NCI-H1436 (cell line): ENCODE measurements at places on chromosomes 1 and 21.

DNA sequence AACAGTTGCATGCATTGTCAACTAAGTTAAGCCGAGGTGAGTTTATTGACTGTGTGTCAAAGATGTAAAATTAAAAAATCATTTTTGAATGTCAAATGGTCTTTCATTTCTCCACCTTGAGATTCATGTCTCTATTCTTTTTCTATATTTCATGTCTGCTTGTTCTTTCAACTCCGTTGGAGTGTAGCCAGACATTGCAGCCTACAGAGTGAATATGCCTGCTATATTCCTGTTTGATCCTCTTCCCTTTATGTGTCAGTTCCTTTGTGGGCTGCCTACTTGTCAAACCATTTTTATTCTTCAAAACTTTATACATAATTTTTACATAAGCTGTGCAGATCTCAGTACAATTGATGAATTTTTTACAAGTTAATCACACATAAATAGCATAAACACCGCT is 1325.8 kb upstream of the PRMT6 start:
- no peak for DNase-seq

DNA sequence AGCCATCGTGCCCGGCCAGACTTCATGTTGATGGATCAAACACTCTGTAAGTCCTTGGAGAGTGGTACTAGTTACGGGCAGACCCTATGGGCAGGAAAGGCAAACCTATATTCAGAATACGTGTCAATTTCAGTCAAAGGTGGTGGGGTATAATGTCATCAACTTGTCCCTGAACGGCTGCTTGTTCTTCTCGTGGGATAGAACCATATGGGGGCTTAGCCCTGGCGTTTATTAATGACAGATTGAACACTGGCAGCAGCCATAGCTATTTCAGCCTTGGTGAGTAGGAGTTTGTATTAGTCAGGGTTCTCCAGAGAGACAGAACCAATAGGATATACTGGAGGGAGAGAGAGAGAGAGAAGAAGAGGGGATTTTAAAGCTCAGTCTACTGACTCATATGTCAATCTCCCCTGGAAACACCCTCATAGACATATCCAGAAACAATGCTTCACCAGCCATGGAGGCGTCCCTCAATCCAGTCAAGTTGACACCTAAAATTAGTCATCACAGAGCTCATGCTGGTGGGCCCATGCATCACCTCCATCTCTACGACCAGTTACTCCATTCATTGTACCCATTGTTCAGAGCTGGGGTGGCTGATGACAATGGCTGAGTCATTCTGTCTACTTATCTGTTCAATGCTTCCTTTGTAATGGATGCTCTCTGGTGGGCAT is 16.1 kb upstream of the AQP10 start:
- no peak for DNase-seq

- no peak for DNase-seq
These were observed 58.7 kb downstream of the VANGL2 start for GRCh38 chr1:160459056-160459455.

DNA sequence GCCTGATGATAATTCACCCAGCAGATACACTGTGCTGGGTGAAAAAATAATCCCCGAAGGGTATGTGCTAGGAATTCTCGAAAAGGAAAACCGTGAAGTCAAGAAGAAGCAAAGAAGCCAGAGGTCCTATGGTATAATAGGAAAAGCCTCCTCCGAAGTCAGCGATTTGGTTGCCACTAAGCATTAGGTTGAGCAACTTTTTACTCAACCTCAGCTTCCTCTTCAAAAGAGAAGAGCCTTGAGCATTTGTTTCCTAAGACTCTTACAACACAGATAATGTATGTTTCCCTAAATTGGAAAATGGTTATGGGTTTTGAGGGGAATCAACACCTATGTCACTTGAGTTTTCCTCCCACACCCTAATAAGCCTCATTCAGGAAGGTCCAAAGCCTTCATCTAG is 21.3 kb upstream of the MNDA start:
- no peak for DNase-seq

GRCh38 chr1:2587071-2587859 is 688 bp downstream of the PRXL2B start:
- DNase-seq = no peak

DNA sequence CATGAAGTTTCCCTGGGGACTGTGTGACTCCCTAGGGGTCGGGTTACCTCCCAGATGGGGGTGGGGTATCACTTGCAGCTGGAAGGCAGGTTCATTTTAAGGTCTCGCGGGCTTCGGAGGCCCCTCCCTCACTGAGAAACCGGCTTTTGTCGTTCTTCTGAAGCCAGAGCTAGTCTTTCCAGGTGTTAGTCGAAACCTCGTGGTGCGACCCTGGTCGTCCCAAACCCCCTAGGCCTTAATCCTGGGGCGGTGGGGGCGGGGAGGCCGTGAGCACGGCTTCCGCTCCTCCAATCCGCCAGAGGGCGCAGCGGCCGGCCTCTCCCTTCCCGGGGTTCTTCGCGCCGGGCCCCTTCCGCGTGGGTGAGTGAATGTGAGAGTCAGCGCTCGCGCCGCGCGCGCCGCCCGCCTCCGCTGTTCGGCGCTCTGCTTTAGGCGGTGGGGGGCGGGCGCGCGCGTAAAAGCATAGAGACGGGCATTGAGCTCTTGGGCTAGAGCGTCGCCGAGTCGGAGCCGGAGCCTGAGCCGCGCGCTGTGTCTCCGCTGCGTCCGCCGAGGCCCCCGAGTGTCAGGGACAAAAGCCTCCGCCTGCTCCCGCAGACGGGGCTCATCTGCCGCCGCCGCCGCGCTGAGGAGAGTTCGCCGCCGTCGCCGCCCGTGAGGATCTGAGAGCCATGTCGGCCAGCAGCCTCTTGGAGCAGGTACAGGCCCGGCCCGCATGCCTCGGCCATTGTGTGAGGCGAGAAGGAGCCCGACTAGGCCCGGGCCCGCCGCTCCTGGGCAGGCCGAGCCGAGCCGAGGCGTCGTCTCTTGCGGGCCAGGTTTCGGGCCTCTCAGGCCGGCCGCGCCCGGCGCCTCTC is at the start of gene YTHDF2:
YTHDF2 (plus strand) TSS at position 491 of the 857 bp plus-strand sequence; CDS start at position 672, 181 bp downstream.
- DNase-seq = peak; percentile 96

DNA sequence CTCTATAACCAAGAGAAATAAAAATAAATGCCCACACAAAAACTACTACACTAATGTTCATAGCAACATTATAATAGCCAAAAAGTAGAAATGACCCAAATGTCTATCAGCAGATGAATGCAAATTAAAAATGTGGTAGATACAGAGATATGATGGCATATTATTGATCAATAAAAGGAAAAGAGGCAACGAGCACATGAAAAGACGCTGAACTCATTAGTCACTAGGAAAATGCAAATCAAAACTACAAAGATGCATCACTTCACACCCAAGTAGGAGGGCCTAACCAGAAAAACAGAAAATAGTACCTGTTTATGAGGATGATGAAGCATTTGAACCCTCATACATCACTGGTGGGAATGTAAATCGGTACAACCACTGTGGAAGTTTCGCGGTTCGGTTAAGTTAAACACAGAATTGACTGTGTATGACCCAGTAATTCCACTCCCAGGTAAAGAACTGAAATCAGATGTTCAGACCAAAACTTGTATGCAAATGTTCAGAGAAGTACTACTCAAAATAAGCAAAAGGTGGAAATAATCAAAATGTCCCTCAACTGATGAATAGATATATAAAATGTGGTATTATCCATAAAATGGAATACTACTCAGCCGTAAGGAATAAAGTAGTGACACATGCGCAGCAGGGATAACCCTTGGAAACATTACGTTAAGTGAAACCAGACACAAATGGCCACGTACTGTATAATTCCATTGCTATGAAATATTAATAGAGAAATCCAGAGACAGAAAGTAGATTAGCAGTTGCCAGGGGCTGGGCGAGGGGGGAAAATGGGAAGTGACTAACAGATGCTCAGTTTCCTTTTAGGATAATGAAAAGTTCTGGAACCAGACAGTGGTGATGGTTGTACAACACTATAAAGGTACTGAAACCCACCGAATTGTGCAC is 3.1 kb downstream of the USP48 start:
- no peak for DNase-seq

DNA sequence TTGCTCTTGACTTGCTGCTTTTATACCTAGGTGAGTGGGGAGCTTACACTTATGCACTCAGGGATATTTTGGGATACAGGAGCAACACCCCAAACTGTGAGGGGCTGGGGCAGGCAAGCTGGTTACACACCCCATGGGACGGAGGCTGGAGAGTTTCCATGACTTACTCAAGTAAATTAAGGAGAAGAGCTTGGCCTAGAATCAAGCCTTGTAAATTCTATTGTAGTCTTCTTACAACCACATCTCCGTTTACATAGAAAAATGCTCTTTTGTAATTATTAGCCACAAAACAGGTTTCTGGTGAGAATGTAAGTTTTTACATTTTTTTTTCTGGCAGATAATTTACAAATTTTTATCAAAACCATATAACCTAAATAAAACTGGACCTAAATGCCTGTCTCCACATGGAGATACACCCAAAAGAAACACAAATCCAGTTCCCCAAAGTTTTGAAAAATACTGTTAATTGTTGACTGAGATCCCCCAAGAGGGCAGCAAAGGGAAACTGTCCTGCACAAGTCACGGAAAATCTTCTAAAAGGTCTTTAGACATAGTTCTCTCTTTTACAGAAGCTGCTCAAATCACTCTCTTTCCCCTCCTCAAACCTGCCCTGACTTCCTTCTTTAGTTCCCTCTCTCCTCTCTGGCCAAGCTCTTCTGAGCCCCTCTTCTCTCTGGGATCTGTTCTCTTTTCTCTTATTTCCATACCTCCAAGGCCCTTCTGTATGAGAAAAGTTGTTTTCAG is 134.0 kb downstream of the HIVEP3 start:
- DNase-seq = no peak

DNA sequence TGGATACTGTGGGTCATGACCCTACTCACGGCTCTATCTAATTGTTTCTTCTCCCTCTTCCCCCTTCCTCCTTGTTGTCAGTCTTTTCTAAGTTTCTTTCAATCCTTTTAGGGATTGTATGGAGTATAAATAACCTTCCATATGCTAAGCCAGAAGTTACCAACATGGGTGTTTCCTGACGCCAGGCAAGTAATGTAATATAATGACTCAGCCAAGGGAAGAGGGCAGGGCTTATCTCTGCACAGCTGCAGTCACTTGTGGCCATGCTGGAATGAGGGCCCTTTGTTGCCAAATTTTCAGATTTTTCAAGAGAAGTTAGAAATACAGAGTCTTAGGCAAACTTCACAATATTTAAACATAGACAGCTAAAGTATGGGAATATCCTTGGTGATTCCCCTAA is 194.6 kb downstream of the ST6GALNAC3 start:
- no peak for DNase-seq

DNA sequence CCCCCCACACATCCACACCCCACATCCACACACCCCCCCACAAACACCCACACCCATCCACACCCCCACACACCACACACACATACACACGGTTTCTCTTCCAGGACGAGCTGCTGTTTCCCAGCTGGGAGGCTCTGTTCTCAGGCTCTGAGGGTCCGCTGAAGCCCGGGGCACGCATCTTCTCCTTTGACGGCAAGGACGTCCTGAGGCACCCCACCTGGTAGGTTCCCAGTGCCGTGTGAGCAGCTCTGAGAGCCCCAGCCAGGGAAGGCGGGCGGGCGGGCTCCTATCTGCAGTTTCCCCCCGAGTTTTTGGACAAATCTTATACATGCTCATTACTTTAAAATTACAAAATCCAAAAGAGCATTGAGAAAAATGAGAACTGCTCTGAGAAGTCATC is 31.2 kb downstream of the SLC19A1 start:
- DNase-seq = no peak

DNA sequence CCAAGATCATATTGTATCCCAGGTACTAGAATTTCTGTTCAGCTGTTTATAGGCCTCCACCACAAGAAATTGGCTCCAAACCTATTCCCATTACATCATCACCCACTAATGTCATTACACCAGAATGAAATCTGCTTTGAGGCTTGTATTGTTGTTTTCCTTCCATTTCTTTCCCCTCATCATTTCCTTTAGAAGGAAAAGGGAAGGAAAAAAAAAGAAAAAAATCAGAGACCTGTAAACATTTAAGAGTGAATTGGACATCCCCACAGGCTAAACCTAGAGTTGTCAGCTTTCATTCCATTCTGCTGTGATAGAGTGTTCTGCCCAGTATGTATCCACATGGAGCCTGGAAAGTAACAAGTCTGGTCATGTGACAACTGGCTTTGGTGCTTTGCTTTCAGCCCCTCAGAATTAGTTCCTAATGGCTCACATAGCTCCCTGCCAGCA is 44.6 kb downstream of the NFYC start:
- DNase-seq = no peak

DNA sequence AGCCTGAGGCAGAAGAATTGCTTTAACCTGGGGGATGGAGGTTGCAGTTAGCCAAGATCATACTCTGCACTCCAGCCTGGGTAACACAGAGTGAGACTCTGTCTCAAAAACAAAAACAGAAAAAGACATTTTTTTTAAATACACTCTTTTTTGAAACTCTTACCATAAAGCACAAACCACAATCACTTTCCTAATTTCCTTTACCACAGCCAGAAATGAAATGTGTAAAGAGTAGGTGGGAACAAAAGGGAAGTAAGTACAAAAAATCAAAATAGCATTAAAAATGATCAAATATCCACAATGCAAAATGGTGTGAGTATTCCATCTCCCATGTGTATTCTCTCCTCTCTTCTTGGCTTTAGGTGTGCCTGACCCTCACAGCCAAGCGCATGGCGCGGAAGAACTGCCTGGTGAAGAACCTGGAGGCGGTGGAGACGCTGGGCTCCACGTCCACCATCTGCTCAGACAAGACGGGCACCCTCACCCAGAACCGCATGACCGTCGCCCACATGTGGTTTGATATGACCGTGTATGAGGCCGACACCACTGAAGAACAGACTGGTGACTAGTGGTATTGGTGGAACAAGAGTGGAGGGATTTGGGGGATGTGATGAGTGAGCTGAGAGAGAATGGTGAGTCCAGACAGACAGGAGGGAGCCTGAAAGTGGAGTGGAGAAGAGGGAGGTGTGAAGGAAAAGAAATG is 14.9 kb downstream of the ATP1A4 start:
- DNase-seq = no peak

GRCh38 chr1:30303387-30303786 is 420.0 kb downstream of the MATN1 start:
- no peak for DNase-seq

DNA sequence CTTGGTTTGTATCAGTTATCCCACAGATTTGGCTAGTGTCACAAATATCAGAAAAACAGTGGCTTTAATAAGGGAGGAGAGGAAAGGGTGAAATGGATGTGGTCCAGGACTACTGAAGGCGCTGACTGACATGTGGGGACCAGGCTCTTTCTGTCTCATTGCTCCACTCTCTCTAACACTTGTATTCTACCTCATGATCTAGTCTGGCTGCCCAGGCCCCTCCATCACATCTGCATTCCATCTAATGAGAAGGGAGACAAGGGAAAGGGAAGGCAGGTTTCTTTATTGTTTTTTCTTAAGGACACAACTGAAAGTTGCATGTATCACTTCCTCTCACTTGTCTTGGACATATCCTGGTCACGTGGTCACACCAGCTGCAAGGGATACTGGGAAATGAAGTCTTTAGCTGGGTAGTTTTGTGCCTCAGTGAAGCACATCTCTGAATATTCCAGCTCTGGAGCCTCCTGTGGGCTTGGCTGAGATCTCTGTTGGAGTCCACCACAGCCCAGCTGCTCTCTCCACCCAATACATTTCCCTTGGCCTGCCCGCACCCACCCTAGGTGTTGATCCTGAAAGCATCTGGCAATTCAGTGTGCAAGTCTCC is 42.0 kb upstream of the PADI2 start:
- no peak for DNase-seq

- no peak for DNase-seq
These were observed 12.1 kb downstream of the RGS1 start for GRCh38 chr1:192587386-192588266.

GRCh38 chr1:216193839-216194443 is 229.3 kb downstream of the USH2A start:
- no peak for DNase-seq
